ENCODE measurements at places on chromosomes 1 and 21. TPM values are rescaled to one million over a fixed set of nuclear protein-coding genes. Genes with fewer than 3 reads are reported as not detected.

ANP32E gene
- 42.2 TPM for total RNA-seq

ZNF695 gene
- total RNA-seq = 4.7 TPM

RAB25 gene
- 47.5 TPM for total RNA-seq

NFIA gene
- 0.58 TPM for total RNA-seq

PRMT6 gene
- 25.0 TPM for total RNA-seq

GRCh38 chr1:3356827-3357460 lies 97.5 kb upstream of the ARHGEF16 start:
- no peak for DNase-seq

- no peak for DNase-seq
Observed at GRCh38 chr1:107530543-107530942, 389.7 kb downstream of the NTNG1 start.

GRCh38 chr1:35675773-35676172 lies 34.4 kb upstream of the PSMB2 start:
- DNase-seq = peak; percentile 27

- no peak for DNase-seq
Observed at GRCh38 chr1:211474451-211474850, 17.5 kb downstream of the RD3 start.

DNA sequence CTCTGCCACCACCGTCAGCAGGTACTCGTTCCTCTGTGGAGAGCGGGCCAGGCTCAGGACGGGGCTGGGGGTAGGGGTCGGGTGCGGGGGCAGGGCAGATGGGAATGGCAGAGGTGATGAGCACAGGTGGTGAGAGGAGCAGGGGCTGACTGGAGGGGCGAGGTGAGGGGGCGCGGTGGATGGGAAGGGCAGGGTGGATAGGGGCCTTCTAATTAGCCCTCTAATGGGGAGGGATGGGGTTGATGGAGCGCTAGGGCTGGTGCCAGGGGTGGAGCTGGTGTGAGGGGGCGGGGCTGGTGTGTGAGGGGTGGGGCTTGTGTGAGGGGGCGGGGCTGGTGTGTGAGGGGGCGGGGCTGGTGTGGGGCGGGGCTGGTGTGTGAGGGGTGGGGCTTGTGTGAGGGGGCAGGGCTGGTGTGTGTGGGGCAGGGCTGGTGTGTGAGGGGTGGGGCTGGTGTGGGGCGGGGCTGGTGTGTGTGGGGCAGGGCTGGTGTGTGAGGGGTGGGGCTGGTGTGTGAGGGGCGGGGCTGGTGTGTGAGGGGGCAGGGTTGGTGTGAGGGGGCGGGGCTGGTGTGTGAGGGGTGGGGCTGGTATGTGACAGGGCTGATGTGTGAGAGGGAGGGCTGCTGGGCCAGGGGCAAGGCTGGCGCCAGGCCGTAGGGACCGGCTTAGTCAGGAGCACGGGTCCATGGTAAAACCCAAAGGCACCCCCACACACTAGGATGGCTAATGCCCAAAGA lies 5.9 kb downstream of the KRTAP10-1 start:
- DNase-seq = no peak

DNA sequence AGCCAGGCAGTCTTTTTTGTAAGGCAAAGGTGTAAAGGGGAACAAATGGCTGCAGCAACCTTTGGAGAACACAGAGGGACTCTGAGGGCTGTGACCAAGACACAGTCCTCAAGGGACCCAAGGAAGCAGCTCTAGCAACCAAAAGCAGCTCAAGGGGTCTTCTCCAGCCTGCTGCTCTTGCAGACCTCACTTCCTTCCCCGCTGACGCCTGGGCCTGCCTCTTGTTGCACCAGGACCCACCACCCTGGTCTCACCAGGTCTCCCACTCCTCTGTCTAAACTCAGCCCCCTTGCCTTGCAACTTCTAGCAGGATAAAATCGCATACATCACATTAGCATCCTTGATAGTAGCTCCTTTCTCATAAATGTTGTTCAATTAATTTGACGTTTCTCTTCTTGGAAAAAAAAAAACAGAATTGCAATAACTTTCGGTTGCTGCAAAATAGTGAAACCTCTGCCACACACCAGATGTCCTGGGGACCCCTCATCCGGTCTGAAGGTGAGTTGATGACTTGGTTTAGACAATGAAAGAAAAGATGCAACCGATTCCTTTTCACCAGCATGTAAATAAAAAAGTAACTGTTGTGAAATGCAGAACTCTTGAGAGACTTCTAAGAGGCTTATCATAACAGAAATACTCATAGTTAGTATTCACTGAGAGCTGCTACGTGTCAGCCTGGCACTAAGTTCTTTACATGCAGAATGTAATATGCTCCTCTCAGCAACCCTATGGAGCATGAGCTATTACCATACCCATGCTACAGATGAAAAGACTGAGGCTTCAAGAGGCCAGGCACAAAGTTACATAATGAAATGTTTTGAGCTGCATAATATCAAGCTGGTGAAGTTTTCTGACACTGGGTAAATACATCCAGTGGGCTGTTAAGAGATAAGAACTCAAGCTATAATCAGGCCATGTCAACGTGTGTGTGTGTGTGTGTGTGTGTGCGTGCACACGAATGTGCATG lies 58.5 kb downstream of the UMODL1 start:
- DNase-seq = no peak

GRCh38 chr1:11482701-11483479 lies 3.9 kb downstream of the DISP3 start:
- no peak for DNase-seq

GRCh38 chr1:201149400-201149799 lies 4.9 kb downstream of the TMEM9 start:
- DNase-seq = no peak

DNA sequence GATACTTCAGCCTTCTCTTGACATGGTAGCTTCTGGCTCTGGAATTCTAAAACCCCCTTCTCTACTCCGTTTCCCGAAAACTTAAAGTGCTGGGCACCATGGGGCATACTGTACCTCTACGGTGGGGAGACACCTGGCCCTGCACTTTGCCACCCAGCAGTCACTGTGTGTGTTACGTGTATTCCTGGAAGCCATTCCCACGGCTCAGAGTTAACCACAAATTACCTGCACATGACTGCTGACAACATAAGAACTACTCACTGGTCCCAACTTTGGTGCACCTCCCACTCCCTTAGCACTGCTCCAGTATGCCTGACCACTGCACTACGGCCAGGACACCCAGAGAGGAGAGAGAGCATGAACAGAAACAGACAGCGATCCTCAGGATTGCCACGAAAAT lies 29.4 kb upstream of the TMPRSS2 start:
- no peak for DNase-seq

- no peak for DNase-seq
Observed at GRCh38 chr1:117857418-117857817, 72.0 kb downstream of the GDAP2 start.

DNA sequence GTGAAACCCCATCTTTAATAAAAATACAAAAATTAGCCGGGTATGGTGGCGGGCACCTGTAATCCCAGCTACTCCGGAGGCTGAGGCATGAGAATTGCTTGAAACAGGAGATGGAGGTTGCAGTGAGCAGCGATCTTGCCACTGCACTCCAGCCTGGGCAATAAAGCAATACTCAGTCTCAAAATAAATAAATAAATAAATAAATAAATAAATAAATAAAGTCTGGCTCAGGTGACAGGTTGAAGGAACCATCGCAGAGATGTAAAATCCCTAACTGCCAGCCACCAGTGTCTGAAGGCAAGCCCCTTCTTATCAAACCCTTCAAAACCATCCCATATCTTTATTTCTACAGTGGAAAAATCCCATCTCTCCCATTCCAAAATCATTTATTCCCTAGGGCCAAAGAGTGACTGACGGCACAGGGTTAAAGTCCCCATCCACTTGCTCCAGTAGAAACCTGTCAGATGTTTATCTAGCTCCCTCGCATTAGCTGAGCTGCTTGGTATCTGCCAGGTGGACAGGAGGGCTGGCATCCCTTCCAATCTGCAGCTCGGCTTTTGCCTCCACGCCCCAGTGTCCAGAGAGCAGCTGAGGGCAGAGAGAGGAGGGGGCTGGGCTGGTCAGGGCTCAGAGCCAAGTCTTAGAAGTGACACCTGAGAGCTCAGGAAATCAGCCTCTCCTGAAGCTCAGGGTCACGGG lies 5.0 kb downstream of the CSRP1 start:
- no peak for DNase-seq

DNA sequence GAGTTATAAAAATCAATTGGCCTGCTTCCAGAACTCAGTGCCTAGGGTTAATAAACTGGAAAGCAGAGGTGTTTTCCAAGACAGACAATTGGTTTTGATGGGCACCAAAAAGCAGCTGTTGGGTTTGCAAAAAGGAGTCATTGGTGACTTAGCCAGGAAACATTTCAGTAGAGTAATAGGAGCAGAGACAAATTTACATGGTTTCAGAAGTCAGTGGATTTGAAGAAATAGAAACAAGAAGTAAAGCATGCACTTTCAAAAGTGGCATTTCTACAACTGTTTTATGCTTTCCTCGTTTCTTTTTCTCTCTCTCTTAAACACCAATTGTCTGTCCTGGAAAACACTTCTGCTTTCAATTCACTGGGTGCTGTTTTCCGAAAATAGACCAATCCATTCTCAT lies 87.8 kb downstream of the GLUL start:
- DNase-seq = no peak

GRCh38 chr1:22697980-22698379 lies 12.7 kb upstream of the EPHB2 start:
- DNase-seq = no peak

- DNase-seq = peak; percentile 94
Observed at GRCh38 chr1:192485692-192486436, 89.7 kb upstream of the RGS1 start.

GRCh38 chr1:154992721-154993571 lies 440 bp upstream of the LENEP start:
- no peak for DNase-seq
